ENCODE measurements at places on chromosomes 1 and 21.

DNA sequence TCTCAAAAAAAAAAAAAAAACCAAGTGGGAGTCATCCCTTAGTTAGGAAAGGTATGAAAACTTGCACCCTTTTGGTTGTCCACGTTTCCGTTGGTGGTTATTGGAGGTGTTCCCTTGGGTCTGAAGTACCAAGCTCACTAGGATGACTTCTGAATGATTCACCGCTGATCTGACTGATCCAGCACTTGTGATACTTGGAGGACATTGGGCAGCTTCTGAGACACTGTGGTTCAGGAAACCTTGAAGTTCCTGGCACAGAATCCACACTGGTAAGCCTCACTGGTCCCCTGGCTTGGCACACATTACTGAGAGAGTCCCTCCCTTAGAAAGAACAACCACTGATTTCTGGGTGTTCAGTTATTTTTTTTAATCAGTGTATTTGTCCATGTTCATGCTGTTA, 91.9 kb downstream of the RYR2 start:
- no peak for DNase-seq

DNA sequence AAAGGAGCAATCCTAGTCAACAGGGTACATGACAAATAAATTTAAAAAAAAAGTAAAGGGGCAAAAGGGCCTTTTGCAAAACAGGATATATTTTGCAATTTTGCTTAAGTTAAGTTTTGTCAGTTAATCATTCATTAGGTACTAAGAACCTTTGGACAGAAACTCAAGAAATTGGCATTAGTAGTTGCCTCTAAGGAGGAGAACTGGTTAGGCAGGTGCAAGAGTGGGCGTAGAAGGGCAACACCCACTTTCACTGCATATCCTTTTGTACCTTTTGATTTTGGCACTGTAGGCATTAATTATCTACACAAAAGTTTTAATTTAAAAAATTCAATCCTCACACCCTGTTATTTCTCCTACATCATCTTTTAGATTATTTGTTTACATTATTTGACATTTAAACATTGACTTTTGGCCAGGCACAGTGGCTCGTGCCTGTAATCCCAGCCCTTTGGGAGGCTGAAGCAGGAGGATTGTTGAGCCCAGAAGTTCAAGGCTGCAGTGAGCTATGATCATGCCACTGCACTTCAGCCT, 4.3 kb downstream of the DDAH1 start:
- DNase-seq = no peak

- DNase-seq = no peak
Measured at GRCh38 chr1:71944006-71944405, 338.3 kb downstream of the NEGR1 start.

DNA sequence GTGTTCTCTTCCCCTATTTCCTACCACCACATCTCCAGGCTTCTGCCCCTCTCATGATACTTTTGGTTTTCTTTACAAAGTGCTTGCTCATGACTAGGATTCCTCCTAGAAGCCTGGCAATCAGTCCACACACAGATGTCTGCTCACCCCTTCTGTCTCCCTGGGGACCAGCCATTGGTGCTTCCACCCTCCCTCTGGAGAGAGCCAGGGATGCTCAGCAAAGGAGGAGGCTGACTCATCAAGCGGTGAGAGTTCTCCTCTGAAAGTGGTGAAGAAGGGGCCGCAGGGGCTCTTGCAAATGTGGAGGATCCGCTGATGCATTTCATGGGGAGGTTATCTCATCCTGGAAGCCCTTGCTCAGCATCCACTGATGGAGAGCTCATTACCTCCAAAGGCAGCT, 14.5 kb downstream of the NT5C1A start:
- DNase-seq = peak; percentile 64
